ENCODE measurements at places on chromosomes 2 and 18.

DNA sequence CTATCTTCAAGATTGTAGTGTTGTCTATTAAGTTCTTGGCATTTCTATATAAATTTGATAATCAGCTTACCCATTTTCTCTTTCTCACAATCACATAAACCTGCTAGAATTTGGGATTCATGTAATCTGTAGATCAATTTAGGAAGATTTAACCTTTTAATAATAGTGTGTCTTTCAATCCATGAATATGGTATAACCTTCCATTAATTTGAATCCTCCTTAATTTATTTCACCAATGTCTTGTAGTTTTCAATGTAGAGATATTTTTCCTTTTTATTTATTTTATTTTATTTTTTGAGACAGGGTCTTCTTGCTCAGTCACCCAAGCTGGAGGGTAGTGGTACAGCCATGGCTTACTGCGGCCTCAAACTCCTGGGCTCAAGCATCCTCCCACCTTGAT is 20.2 kb downstream of the SANBR start:
- DNase-seq = no peak

DNA sequence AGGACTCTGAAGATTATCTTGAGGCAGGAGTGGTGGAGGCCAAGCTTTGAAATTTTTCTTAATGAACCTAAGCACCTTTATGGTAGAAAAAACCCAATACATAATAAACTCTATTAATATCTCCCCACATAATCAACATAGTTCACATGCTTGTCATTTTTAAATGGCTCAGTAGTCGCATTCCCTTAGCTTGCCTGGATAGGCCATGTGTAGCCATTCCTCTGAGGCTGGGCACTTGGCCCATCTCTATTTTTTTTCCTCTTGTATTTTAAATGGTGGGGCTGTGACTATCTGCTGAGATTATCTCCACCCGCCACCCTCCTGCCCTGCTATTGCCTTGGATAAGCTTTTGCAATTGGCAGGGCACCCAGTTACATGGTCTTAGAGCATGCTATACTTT is 143.1 kb downstream of the FHOD3 start:
- DNase-seq = no peak

- no peak for DNase-seq
Observed at GRCh38 chr2:28624793-28625701, 126.6 kb upstream of the PPP1CB start.

- DNase-seq = no peak
Observed at GRCh38 chr2:74146929-74147726, 584 bp downstream of the BOLA3 start.

DNA sequence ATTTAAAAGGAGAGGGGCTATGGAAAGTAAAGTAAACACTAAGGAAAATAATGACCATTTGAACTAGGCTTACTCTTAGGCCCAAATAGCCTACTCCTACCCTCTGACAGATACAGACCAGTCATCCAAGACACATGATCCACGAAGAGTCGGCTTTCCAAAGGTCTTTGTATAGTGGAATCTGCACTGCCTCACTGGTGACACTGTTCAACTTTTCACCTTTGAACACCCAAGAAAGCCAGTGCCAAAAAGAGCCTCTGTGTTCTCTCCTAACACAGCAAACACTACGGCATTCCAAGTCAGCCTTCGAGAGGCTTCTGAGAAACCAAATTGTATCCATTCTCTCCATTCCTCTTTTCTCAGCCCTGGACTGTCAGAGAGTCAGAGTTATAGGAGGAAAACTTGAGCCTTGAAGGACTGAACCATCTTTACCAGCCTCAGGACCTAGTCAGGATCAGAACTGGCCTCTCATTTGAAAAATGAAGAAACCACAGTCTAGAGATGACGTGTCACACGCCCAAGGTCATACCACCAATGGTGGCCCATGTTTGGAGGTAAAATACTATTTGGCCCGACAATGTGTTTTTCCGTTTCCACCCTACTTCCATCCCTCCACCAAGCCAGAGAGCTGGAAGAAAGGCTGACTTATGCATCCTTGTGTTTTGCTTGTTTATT is 267.4 kb upstream of the ACVR2A start:
- DNase-seq = no peak

GRCh38 chr2:148674063-148675020 is 29.8 kb downstream of the EPC2 start:
- DNase-seq = no peak

GRCh38 chr2:12448846-12449505 is 267.8 kb upstream of the TRIB2 start:
- no peak for DNase-seq

DNA sequence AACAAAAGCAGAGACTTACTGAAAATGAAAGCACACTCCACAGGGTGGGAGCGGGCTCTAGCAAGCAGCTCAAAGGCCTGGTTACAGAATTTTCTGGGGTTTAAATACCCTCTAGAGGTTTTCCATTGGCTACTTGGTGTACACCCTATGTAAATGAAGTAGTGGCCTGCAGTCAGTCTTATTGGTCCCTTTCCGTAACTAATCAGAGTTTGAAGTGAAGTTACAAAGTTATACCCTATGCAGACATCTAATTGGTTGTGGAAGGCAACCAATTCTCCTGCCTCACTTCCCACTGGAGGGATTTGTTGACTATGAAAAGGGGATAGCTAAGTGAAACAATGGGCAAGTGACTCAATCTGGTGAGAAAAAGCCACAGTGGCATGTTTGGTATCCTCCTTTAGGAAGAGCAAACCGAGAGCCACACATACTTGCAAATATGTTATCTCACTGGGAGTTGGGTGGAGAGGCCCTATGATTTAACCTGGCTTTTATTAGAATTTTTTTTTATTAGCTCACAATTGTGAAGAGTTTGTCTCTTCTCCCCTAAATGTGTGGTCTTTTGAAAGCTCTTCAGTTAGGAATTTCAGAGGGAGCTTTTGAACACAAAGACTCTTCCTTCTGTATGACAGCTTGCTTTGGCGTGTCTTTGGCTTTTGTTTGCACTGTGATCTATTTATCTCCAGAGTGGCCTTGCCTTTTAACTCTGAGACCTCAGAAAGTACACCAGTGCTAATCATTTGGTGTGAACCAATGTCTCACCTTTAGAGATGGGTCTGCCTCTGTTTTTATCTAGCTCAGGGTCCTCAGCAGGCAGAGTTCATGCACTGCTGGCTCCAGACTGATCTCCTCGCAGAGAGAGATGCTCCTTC is 69.6 kb downstream of the MAP4K4 start:
- no peak for DNase-seq

- DNase-seq = no peak
Observed at GRCh38 chr2:144084114-144084661, 435.7 kb downstream of the ZEB2 start.

DNA sequence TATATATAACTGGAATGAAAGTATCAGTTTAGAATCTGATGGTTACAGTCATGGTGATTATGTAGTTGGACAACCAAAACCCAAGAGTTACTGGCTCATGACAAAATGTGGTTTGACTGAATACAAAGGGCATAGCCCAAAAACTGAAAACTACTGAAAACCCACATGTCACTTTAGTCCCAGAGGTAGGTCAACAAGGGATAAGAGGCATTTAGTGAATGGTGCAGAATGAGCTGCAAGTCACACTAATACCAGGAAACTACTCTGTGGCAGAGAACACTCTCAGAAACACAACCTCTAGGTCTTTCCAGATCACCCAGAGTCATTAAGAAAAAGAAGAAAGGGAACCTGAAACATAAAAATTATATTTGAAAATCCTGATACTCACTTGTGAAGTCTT is 154.5 kb downstream of the AGPS start:
- no peak for DNase-seq

DNA sequence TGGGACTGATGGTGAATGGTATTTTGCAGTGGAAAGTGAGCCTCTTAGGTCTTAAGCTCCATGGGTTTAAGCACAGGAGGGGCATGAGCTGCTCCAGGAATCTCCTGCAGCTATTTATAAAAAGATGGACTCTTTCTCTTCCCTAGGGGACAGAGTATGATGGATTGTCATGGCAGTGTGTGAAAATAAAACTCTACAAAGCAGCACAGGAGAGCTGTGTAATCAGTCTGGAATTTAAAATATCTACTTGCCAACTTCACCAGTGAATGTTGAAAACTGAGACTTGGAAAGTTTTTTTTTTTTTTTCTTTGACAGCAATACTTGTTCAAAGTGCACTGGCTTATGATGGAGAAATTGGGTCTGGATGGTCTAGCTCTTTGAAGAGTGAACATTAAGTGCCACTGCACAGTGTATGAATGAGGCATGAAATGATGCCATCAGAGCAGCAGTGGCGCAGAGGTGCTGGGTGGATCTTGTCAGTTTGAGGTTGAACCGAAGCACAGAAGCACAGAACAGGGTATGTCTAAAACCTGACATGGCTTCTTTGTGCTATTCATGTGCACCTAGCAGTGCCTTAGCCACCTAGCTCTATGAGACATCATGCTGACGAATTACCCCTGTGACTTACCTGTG is 245.4 kb downstream of the PTPRM start:
- no peak for DNase-seq

GRCh38 chr2:234953116-234954031 is 1.6 kb downstream of the SH3BP4 start:
- no peak for DNase-seq

GRCh38 chr2:240498171-240498957 is 59.4 kb downstream of the ANKMY1 start:
- DNase-seq = no peak

DNA sequence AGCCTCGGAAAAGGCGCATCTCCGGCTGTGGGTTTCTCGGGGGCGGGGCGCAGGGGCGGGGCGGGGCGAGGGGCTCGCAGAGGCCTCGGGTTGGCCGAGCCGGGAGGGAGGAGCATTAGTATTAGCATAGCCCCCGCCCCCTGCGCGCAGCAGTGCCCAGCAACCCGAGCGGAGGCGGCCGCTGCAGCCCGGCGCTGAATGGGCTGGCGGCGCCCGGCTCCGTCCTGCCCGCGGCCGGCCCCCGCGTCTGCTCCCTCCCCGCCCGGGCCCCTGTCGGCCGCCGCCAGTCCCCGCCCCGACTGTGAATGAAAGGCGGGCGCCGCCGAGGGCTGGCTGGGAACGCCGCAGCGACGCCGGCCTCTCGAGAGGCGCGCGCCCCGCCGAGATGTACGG is at the start of gene EFR3B:
Gene EFR3B (plus strand): TSS at position 149 of the 393 bp plus-strand sequence. CDS start 237 bp downstream, at position 386.
- peak; percentile 81 for DNase-seq

- no peak for DNase-seq
Observed at GRCh38 chr18:12433829-12434540, 26.3 kb downstream of the PRELID3A start.

DNA sequence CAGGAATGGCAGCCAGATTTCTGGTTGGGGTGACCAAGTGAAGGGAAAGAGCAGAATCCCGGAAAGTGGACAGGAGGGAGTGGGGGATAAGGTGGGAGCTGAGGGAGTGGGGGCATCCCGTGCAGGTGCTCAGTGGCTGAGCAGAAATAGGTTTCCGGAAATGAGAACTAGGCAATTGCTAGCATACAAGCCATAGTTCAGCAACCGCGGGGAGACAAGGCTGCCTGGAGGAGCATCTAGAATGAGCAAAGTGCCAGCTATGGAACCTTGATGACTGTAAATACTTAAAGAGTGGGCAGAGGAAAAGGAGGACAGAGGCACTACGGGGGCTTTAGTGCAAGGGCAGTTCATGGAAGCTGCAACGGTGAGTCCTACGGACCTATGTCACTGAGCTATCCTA is 220.2 kb downstream of the BCL11A start:
- DNase-seq = no peak

GRCh38 chr18:23629444-23629946 is 33.2 kb downstream of the ANKRD29 start:
- no peak for DNase-seq

DNA sequence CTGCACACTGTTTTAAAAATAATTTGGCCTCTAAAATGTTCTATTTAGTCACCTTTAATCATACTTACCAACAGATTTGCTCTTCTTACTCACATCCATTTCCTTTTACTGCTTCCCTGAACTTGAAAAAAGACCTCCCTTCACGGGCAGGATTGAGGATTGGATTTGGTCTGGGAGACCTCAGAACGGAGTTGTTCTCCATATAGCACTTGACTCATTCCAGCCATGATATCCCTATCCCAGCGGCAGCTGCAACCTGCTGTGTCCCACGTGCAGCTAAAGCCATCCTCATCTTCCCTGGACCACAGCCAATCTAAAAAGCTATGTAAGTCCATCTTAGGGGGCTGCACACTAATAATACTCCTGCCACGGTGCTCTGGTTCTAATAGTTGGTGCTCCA is 97.0 kb upstream of the PTPRM start:
- no peak for DNase-seq

DNA sequence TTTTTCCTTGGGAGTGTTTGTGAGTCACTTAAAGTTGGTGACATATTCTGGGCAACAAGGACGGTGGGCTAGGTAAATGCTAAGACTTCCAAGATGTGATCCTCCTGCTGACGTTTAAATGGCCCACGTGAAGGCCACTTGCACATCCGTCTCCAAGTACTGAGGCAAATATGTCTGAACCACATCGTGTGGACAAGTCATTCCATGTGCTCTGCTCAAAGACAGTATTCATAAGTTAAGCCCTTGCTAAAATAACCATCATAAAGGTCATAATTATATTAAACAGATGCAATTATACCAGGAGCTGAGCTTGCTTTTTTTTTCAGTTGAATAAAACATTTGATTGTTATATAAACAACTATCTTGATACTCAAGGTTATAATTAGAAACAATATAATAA is 44.8 kb downstream of the SPP2 start:
- DNase-seq = no peak

DNA sequence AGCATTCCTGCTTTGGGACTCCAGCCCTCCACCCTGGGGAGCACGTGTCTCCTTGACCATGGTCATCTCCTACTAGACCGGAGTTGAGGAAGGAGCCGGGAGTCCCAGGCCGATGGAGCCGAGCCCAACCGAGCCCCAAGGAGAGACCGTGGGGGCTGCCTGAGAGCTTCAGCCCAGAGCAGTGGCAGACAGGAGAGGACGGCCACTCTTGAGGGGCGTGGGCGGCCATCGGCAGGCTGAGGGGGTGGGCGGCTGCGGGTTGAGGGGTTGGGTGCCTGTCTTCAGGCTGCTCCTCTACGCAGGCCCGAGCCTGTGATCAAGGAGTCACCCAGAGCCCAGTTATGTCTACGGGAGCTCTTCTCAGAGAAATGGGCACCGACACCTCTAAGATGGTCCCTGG is 158.7 kb downstream of the PXDN start:
- no peak for DNase-seq

- DNase-seq = no peak
Observed at GRCh38 chr2:127620866-127621265, 25.1 kb upstream of the GPR17 start.

DNA sequence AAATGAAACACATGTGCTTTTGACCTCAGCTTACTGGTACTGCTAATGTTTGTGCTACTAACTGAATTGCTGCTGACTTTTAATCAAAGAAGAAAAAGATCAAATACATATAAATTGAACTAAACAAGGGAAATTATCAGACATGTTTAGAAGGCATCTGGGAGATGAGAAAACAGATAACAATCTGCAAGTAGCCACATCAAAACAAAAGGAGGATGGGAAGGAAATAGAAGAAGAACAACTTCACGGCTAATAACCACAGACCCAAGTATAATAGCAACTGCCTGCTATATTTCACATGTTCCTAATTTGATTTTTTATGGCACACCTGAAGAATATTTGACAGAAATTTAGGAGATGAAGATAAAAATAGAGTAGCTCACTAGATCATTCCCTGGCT is 542.6 kb upstream of the SYT4 start:
- no peak for DNase-seq

- no peak for DNase-seq
Observed at GRCh38 chr2:38665854-38666555, at the start of gene GALM. TSS of gene GALM (plus strand) at chr2:38666114. CDS start at chr2:38666162, 48 bp downstream.

- DNase-seq = no peak
Observed at GRCh38 chr2:102421890-102422759, 835 bp upstream of the IL18RAP start.

GRCh38 chr18:11482271-11482670 is 127.1 kb upstream of the SLC35G4 start:
- DNase-seq = no peak

- no peak for DNase-seq
Observed at GRCh38 chr2:64698177-64698643, 44.5 kb upstream of the SERTAD2 start.

All from stimulated activated CD8-positive, alpha-beta memory T cell treated with anti-CD3 and anti-CD28 coated beads, Interleukin-4, amount 100 ng/mL, for 1 hour (primary cell).